ENCODE measurements at places on chromosomes 12 and 14.

- DNase-seq: no peak
These were observed 352.7 kb upstream of the NAV3 start for GRCh38 chr12:77477907-77478533.

GRCh38 chr14:74733221-74733620, 20.3 kb downstream of the FCF1 start:
- DNase-seq: no peak

DNA sequence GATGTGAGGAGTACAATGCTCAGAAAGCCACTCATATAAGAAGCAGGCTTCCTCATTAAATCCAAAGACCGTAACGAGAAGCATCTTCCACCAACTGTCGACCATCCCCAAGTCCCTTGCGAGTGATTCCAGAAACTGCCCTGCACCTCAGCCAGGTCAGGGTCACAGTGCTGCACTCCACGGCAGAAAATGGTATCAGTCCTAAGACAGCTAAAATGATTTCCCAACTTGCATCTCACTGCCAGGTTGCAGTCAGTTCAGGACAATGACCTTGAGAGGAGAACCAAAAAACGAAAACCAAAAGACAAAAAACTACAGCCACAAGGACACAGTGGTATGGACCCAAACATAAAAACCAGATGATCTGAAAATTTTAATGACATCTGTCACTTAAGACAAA, 20.6 kb downstream of the SBNO1 start:
- DNase-seq: no peak

- no peak for DNase-seq
These were observed 20.7 kb downstream of the FBXO21 start for GRCh38 chr12:117169548-117169947.

- DNase-seq: no peak
These were observed 41.8 kb downstream of the ARF6 start for GRCh38 chr14:49934646-49935045.

DNA sequence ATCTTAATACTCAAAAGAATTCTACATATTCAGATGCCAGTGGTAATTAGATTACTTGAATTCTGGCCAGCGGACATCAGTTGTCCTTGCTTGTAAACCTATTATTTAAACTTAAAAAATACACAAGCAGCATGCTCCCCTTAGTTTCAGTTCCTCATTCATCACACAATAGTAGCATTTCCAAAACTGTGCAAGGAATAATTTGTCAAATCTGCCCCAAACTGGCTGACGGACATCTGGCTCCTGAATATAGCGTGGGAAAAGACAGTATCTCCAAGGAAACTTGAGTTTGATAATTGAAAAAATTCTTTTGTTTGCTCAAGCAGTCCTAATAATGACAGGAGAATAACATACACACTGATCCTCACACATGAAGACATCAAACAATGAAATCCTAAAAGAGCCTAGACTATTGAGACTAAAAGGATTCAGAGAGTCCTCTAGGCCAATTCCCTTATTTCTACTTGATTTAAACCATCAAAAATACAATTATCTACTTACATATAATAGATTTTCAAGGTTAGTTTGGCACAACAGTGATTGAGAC, 90.4 kb downstream of the KIF21A start:
- no peak for DNase-seq

- no peak for DNase-seq
These were observed 163.1 kb downstream of the PPM1H start for GRCh38 chr12:62771828-62772227.

DNA sequence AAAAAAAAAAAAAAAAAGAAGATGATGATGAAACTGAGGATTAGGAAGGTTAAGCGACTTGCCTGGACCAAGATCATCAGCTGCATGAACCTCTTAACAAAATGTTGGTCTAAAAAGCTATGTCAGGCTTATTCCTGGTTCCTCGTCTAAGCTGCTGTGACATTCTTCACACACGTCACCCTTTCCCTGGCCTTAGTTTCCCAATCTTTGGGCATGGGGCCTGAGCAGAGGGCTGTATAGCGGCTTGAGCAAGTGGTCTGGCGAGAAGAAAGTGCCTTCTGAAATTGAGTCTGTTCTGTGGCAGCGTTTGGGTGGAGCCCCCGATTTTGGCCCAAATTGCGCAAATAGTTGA, 58.7 kb upstream of the CCND2 start:
- DNase-seq: no peak

DNA sequence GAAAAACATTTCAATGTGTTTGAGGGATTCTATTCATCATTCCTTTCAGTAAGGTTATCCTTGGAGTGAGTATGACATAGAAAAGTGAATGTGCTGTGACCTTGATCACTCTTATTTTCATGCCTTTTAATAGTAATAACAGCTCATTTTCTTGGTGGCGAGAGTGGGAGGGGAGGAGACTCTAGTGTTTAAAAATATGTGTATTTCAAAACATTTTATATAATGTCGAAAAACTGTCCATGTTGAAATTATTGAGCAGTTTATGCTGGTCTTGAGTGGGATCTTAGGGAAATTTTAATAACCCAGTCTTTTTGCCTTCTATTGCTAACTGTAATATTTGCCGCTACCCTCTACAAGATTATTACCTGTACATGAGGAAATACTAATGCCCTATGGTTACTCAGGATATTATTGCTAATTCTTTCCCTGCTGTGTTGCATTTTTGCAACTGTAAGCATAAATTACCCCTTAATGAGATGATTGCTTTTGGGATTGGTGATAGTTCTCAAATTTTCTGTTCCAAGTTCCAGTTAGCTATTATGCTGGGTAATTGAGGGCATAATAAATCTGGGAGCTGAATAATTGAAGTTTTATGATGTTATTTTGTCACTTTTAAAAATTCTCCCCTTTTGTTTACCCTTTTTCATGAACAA, 21.9 kb downstream of the ATF7IP start:
- no peak for DNase-seq

GRCh38 chr12:102356690-102357089, 123.7 kb downstream of the IGF1 start:
- no peak for DNase-seq

DNA sequence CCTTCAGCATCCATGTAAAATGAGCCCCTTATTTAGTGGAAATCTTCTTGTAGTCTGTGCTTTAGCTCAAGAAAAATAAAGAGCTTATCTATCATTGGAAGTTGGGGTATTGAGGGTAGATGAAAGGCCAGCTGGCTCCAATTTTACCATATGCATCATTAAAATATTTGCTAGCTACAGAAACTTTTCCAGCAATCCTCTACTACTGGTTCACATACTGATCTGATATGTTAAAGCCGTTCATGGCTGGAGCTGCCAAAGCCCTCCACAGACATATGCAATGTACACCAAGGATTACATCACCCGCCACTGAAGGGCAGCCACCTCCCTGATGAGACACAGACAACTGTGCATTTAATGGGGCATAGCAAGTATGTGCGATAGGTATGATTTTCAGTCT, 1205.3 kb downstream of the GALC start:
- no peak for DNase-seq

- DNase-seq: no peak
These were observed 9.8 kb downstream of the GALNT6 start for GRCh38 chr12:51381226-51382079.

GRCh38 chr12:3976351-3976938, 103.2 kb upstream of the PARP11 start:
- DNase-seq: no peak

- DNase-seq: no peak
These were observed 410.7 kb upstream of the RGS6 start for GRCh38 chr14:71521238-71522135.

DNA sequence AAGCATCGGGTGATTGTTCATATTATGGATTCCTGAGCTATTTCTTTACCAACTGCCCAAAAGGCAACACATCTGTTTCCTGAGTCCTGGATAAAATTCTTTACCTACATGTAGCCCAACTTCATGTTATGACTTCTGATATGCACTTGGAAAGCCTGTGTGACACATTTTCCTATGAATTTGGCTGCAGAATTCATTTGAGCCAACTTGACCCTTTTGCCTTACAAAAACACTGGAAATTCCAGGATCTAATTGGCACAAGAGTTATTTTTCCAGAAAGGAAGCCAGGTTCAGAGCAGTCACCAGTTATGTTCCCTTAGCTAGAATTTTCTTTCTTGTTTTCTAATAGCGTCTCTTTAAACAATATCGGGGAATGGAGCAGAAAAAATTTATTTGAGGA, 202.5 kb upstream of the LRIG3 start:
- DNase-seq: no peak

DNA sequence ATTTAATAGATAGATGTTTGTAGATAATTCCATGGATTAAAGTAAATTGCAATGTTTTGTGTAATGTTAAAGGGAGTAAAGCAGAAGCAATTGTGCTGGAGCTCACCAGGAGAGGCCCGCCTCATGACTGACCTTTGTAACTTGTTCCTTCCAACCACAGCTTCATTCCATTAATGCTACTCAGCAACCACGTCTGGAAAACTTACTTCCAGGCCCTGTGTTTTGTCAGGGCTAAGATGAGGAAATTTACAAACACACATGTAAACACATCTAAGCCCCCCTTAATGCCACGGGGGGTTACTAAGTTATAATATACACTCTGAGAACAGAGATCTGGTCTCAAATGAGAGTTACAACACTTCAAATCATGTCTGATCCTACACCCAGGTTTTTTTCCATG, 12.4 kb downstream of the LUM start:
- no peak for DNase-seq

DNA sequence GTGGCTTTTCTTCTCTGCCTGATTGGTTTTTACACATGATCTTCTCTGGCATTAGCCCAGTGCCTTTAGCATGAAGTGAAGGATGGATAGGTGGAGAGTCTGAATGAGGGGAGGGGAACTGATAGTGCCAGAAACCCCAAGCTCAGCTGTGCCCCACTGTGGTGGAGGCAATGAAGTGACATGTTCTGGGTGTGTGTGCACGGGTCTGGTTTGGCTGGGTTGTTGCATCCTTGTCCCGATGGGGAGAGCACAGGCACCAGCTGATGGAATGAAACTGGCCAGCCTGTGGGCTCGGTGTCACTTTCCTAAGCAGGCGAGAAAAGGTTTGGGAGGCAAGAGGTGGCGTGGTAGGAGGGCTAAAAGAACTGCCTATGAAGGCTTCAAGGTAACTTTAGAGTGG, 65.3 kb downstream of the CACNA1C start:
- DNase-seq: no peak

GRCh38 chr14:37888234-37888633, 292.8 kb downstream of the TTC6 start:
- DNase-seq: no peak

GRCh38 chr14:37253905-37254304, 56.2 kb downstream of the MIPOL1 start:
- no peak for DNase-seq

- DNase-seq: no peak
These were observed 63.4 kb upstream of the CSRP2 start for GRCh38 chr12:76942267-76942666.

GRCh38 chr12:85179680-85180270, 100.2 kb upstream of the ALX1 start:
- DNase-seq: no peak

DNA sequence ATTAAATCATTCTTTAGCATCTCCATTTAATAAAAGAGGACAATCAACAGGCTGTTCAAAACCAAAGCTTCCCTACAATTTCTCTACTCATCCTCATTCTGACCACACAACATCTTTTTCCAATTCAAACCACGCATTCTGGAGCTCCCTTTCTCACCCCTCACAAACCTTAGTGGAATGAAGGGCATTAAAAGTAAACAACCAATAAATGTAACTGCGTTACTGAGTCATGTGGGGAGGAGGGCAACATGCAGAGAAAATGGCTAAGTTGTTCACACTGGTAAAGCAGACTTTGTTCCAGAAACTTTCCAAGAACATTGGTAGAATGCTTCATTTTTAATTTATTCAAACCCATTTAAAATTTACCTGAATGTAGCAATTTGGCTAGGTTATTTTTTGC, 19.6 kb downstream of the SOX5 start:
- DNase-seq: no peak

- no peak for DNase-seq
These were observed 116.6 kb downstream of the CALM1 start for GRCh38 chr14:90513161-90514014.

- no peak for DNase-seq
These were observed 17.0 kb downstream of the NEK9 start for GRCh38 chr14:75109877-75110276.

DNA sequence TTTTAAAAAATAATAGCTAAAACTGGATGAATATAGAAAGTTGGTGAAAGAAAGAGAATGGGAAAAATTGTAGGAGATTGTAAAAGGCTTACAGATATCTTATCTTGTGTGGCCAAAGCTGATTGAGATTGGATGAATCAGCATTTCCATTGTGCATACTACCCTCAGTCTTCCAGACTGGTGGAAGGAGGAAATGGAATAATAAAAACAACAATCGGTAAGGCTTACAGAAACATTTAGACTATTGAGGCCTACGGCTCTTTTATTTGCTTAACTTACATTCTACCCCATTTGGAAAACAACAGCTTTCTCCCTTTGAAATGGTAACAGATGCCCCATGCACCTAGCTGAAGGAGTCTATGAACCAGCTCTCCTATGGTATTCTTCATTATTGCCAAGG, 129.8 kb downstream of the PTPRB start:
- no peak for DNase-seq

- DNase-seq: no peak
These were observed 57.7 kb downstream of the ARF6 start for GRCh38 chr14:49950275-49951228.

DNA sequence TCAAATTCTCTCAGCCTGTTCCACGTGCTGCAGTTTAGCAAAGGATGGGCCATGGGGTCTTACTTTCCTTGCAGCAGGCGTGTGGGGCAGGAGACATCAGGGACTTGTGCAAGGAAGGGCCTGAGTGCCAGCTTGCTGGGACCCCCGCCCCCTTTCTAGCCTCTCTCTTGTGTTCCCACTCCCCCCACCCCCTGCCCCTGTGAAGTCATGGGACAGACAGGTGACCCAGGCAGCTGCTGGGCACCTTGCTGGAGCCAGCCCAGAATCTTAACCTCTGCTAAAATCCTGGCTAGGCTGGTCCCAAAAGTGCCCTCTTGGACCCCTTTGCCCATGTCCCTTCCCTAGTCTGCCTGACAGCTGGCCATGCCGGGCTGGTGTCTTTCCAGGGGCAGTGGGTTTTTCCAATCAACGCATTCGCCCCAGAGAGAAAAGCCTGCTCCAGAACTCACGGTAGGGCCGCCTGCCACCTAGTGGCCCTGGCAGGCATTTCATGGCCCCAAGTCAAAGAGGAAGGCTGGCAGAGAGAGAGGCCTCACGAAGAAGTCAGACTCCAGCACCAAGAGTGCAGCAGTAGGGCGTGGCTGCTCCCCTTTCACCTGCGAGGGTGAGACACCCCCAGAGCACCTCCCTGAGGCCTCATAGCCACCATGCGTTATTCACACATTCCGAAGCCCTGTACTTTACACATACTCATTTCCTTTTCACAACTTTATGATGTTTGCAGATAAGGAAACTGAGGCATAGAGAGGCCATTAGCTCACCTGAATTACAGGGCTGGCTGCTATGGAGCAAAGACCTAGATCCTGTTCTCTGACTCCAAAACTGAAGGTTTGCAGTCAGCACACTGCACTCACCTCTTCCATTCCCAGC, 67.4 kb downstream of the LGMN start:
- DNase-seq: peak; percentile 82
